ENCODE measurements at places on chromosomes 2 and 18.

DNA sequence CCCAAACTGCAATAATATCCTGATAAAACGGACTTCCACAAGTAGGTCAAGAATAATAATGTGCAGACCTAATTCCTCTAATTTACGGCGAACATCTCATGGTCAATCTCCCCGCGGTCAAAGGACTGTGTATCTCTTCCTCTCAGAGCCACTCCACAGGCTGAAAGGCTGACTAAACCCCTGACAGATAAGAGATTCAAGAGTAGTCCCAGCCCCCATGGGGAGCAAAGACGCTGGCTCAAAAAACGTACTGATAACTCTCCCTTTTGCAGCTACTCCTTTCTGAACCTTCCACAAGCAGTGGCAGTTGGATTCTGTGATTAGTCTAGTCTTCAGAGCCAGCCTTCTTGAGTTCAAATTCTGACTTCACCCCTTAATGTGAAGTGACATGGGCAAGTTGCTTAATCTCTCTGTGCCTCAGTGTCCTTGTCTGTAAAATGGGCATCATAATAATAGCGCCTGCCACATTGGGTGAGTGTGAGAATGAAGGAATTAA is 19.7 kb upstream of the IL18R1 start:
- H3K27me3 ChIP-seq, result no peaks in the 10 kb centered on the region
- no peak overlapping the region for H3K4me3 ChIP-seq
- no peak for DNase-seq

- no peaks in the 10 kb centered on the region for H3K27me3 ChIP-seq
- H3K4me1 ChIP-seq, result no peaks in the 10 kb centered on the region
Measured at GRCh38 chr2:233853883-233854240, 473 bp downstream of the HJURP start.

DNA sequence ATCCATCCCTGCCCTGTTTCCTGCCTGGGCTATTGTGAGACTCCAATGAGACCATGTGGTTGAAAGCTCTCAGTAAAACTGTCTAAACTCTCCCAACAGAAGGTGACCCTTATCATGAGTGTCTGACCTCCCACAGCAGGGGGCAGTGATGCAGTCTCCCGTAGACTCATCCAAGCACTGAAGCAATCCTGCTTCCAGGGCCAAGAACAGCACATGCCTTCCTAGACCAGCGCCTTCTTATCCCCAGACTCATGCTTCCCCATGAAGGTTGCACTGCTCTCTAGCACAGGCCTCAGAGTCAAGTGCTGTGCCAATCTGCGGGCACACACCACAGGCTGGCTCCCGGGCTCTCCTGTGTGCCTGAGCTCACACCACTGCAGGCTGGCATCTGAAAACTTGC is 112.3 kb downstream of the TNS1 start:
- peak overlapping the region; percentile 45 for H3K27ac ChIP-seq
- no peaks in the 10 kb centered on the region for H3K36me3 ChIP-seq
- no peaks in the 10 kb centered on the region for H3K4me1 ChIP-seq

- no peaks in the 10 kb centered on the region for H3K36me3 ChIP-seq
- no peak overlapping the region for H3K27ac ChIP-seq
- no peaks in the 10 kb centered on the region for H3K27me3 ChIP-seq
- H3K4me1 ChIP-seq, result no peaks in the 10 kb centered on the region
- H3K4me3 ChIP-seq, result no peak overlapping the region
Measured at GRCh38 chr18:55268151-55268601, 308.9 kb upstream of the CCDC68 start.

GRCh38 chr2:46574457-46575355 is 95.3 kb downstream of the TMEM247 start:
- no peak overlapping the region for H3K4me3 ChIP-seq
- no peaks in the 10 kb centered on the region for H3K27me3 ChIP-seq
- H3K36me3 ChIP-seq, result no peaks in the 10 kb centered on the region
- peaks cover 8% of the 10 kb centered on the region for H3K4me1 ChIP-seq
- no peak overlapping the region for H3K27ac ChIP-seq

GRCh38 chr2:9991829-9992273 is 40.4 kb downstream of the GRHL1 start:
- H3K4me1 ChIP-seq, result peaks cover 5% of the 10 kb centered on the region
- no peak overlapping the region for H3K4me3 ChIP-seq
- DNase-seq, result peak; percentile 16
- H3K27me3 ChIP-seq, result no peaks in the 10 kb centered on the region
- peak overlapping the region; percentile 6 for H3K27ac ChIP-seq
- H3K36me3 ChIP-seq, result no peaks in the 10 kb centered on the region
